CD4-positive, alpha-beta T cell treated with Interferon alpha-2 for 1 hour (primary cell): ENCODE measurements at places on chromosomes 6 and 20.

- no peak for DNase-seq
Measured at GRCh38 chr6:38404900-38405556, 234.7 kb downstream of the BTBD9 start.

GRCh38 chr6:15441215-15441868 lies 195.5 kb downstream of the JARID2 start:
- peak; percentile 36 for DNase-seq

- no peak for DNase-seq
Measured at GRCh38 chr20:53088786-53089185, 116.6 kb downstream of the TSHZ2 start.

DNA sequence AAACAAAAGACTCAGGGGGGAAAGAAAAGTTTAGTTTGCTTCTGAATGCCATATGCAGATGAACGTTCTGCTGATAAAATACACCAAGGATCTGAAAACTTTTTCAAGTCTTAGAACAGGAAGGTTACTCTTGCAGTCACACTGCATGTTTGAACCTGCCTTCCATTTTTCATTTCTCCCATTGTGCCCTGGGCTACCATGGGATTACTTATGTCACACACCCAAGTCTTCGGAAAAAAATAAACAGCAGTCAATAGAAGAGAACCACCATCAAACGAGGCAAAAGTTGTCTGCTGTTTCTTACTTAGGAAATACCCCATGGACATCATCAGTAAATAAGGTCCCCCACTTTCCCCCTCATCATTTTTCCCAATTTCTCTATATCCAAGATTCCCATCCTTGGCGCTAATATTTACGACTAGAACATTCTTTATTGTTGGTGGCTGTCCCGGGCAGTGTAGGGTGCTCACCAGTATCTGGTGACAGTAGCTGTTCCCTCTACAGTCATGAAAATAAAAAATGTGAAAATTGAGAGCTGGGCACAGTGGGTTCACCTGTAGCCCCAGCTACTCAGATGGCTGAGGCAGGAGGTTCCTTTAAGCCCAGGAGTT lies 202.5 kb downstream of the BCAS1 start:
- DNase-seq, result no peak

GRCh38 chr20:48069596-48069995 lies 284.3 kb upstream of the SULF2 start:
- DNase-seq, result no peak
